Activated T-helper 1 cell treated with anti-CD3 and anti-CD28 coated beads, Interleukin-2, amount 50 U/mL, for 16 hours (primary cell): ENCODE measurements at places on chromosomes 4 and X.

- no peak for DNase-seq
These were observed 52.2 kb upstream of the ADGRG2 start for GRCh38 chrX:19174401-19175025.

GRCh38 chr4:36208893-36209473 lies 35.3 kb downstream of the ARAP2 start:
- DNase-seq = no peak

GRCh38 chr4:170652571-170652970 lies 562.8 kb upstream of the AADAT start:
- DNase-seq = no peak

DNA sequence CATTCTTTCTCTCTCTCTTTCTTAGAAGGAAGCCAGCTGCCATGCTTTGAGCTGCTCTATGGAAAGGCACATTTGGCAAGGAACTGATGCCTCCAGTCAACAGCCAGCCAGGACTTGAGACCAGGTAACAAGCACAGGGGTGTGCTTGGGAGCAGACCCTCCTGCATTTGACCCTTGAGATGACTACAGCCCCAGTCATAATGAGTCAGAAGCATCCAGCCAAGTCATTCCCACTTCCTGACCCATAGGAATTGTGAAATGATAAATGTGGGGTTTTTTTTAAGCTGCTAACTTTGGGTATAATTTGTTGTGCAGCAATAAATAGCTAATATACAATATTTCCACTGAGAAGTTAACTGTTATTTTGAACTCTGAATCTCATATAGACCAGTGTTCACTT lies 446.9 kb downstream of the GRXCR1 start:
- no peak for DNase-seq

DNA sequence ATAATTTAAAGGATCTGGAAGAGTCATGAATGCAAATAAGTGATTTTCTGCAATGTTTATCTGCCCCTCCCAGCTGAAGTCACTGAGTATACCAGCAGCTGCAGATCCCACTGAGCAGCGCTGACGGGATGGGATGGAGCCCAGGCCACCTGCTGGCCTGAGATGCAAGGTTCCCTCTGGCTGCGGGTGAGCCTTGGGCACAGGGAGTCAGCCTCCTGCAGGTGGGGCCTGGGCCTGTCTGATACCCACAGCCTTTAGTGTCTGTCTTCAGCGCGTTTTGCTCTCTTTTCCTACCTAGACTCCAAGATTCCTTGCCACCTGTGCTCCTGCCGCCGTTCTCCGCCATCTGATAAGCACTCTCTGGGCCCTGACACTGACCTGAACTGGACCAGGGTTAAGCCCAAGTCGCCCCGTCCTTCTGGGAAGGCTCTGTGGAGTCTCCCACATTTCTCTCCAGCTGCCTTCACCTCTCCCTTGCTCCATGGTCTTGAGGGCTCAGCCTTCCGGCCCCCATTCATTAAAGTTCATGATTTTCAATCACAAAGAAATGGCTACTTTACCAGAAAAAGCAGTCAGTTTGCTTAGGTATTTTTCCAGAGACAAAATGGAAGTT lies 223.1 kb upstream of the FAT1 start:
- no peak for DNase-seq

- no peak for DNase-seq
These were observed 57.0 kb upstream of the PROM1 start for GRCh38 chr4:16140879-16141249.

- DNase-seq = no peak
These were observed 62.7 kb downstream of the TRIM2 start for GRCh38 chr4:153266988-153267387.

GRCh38 chrX:51891821-51892551 lies 1.4 kb upstream of the MAGED1 start:
- DNase-seq = no peak

GRCh38 chr4:177879851-177880250 lies 437.6 kb upstream of the AGA start:
- no peak for DNase-seq

DNA sequence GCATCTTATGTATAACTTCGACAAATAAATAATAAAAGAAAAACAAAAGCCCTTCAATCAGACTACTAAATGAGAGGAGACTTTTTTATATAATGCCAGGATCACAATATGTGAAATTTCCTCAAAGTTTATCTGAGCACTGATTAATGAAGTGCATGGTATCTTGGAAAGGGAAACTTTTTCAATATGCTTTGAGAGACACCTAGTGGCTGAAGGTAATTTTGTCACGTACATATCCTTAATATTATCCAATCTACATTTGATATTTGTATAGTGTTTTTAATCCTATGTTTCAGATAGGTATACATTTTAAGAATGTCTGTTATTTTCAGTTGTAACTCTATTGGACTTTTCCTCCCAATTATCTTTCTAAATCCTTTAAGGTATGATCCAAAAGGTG lies 146.8 kb downstream of the KLHL4 start:
- DNase-seq = no peak

DNA sequence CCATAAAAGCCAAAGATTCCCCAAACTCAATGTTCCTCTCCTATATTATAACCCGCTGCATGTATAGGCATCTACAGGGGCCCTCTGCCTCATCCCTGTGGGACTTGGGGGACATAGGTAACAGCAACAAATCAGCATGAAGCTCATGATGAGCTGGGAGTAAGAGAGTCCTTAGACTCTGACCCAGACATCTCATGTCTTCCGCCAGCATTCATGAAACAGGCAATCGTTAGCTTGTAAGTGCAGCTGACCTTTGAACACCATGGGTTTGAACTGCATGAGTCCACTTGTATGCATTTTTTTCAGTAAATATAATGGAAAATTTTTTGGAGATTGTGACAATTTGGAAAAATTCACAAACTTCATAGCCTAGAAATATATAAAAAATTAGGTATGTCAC lies 10.4 kb upstream of the SCOC start:
- DNase-seq = no peak
